Right cardiac atrium (tissue), 5 donors: ENCODE measurements at places on chromosomes 5 and 9.

- DNase-seq, result no peak
These were observed 45.2 kb downstream of the MRRF start for GRCh38 chr9:122309861-122310260.

DNA sequence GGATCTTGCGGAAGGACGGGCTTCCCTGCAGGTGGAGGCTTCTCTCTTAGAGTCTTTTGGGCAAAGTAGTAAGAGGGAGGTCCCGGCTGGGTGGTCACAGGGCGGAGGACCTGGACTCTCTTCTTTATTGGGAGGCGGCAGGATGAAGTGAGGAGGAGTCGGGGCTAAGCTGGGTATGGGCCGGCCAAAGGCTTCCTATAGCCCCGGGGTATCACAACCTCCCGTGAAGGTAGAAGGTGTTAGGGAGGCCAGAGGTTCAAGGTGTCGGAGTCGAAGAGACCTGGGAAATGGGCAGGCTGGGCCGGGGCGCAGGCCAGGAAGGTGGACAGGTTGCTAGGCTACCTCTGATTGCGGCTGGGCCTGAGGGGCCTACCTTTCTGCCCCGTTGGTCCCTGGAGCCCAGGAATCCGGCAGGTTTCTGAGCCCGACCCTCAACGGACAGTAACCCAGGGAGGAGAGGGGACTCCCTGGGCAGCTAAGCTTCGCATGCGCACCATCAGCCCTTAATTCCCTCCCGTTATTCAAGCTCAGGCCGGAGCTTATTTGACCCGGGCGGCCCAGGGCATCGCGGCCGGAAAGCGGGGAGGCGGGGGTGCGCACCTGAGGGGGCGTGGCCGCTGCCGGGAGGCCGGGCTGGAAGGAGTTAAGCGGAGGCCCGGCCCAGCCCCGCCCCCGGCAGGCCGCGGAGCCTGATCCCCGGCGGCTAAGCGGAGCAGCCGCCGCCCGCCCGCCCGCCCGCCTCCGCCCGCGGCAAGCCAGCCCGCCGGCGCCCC, at the start of gene TESK1:
Gene TESK1, plus strand, starts transcription at position 685 of the 773 bp plus-strand sequence. CDS start 358 bp downstream, outside the sequence.
- peak; percentile 90 for DNase-seq

GRCh38 chr5:137589185-137589584, 90.1 kb upstream of the SPOCK1 start:
- no peak for DNase-seq

- no peak for DNase-seq
These were observed 142.9 kb downstream of the CAMK4 start for GRCh38 chr5:111367115-111367514.

- no peak for DNase-seq
These were observed 100.8 kb upstream of the DHFR start for GRCh38 chr5:80755626-80756025.
